ENCODE measurements at places on chromosomes 4 and X.

- no peak for DNase-seq
Observed at GRCh38 chrX:69079268-69079667, 86.0 kb downstream of the PJA1 start.

DNA sequence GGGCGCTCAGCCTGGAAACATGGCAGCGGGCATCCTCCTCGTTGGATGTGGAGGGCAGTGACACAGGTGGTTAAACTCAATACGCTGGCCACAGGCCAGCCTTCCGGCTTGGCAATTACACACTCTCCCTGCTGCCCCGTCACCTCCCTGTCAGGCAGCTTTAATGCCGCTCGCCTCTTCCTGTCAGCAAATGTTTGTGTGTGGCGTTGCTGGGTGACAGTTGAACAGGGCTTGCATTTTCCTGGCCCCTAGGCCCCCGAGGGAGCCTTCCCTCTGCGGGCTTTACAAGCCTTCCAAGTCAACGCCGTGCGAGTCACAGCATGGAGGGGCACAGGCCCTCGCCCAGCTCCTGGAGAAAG, 620.0 kb downstream of the BCOR start:
- no peak for DNase-seq

- no peak for DNase-seq
Observed at GRCh38 chr4:145183023-145183422, 2.6 kb upstream of the OTUD4 start.

DNA sequence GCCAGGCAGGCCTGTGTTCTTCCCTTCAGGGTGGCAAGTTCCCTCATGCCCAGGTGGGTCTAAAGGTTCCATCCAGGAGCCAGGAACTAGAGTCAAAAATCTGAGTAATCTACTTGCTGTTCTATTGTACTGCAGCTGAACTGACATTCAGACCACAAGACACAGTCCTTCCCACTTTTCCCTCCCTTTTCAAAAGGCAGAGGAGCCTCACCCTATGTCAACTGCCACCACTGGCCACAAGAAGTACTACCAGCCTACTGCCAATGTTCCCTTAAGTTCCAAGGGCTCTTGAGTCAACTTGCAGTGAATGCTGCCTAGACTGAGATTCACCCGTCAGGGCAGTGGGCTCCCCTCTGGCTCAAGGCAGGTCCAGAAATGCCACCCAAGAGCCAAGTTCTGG, 133.5 kb downstream of the FAM47B start:
- no peak for DNase-seq

GRCh38 chr4:21001490-21001889, 301.2 kb downstream of the PACRGL start:
- no peak for DNase-seq

DNA sequence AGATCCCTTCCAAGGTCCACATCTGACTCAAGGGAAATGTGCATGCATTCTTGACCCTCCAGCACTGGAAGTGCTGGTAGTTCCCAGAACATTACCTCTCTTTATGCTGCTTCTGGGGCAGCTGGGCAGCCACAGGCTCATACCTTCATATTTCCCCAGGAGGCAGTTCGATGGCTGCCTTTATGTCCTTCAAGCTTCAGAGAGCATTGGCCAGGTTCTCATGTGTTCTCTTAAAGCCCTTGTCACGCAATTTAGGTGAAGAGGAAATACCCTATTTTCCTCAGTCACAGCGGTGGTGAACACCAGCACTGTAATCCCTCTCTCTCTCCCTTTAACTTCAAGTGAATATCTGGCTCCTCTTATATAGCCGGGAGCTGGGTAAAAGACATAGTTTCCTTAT, 134.3 kb downstream of the MID1IP1 start:
- no peak for DNase-seq

- DNase-seq = no peak
Observed at GRCh38 chr4:8311101-8312068, 41.8 kb downstream of the HTRA3 start.

GRCh38 chr4:7384929-7385890, 49.5 kb downstream of the PSAPL1 start:
- no peak for DNase-seq

- DNase-seq = no peak
Observed at GRCh38 chr4:40418430-40419230, 83.5 kb downstream of the CHRNA9 start.

GRCh38 chrX:137033774-137034507, at the start of gene GPR101:
Gene GPR101, minus strand, starts transcription at chrX:137033995. Its CDS starts 2,321 bp downstream, at chrX:137031674.
- no peak for DNase-seq

- DNase-seq = no peak
Observed at GRCh38 chr4:37008199-37008598, 236.3 kb upstream of the NWD2 start.

- no peak for DNase-seq
Observed at GRCh38 chr4:153207567-153207966, 3.3 kb downstream of the TRIM2 start.

GRCh38 chr4:113825272-113825671, 63.7 kb upstream of the CAMK2D start:
- DNase-seq = no peak

- DNase-seq = peak; percentile 6
Observed at GRCh38 chrX:118974908-118975671, 672 bp downstream of the LONRF3 start.

DNA sequence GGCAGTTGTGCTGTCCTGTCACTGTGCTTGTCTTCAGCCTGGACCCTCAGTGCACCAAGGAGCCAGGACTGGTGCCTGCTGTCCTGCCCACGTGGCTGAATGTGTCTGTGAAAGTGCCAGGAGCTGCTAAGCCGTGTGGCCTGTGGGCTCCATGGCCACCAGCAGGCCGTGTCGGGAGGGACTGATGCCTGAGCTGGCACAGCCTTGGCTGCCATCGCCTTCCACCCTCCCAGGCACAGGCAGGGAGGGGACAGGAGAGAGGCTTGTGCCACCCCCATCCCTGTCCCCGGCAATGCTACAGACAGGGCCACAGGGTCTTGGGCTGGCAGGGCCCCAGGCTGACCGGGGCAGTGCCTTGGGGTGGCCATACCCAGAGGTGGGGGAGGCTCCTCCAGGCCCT, 24.8 kb downstream of the DOK7 start:
- no peak for DNase-seq

GRCh38 chrX:68894142-68894512, 65.3 kb downstream of the EFNB1 start:
- DNase-seq = no peak

DNA sequence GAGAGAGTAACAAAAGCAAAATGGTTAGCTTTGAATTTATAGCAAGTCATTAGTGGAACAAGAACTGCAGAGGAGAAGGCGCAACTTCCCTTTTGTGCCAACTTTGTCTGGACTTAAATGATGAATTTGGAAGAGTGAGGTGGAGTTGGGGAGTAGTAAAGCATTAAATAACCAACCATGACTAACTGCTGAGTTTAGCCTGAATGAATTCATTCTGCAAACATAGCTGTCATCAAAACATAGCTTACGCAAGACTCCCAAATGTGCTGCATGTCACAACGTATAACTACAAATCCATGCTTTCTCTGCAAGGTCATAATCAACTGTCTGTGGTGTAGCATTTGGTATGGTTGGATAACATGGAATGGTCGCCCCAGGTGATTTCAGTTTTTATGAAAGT, 75.9 kb upstream of the RPL34 start:
- DNase-seq = no peak

DNA sequence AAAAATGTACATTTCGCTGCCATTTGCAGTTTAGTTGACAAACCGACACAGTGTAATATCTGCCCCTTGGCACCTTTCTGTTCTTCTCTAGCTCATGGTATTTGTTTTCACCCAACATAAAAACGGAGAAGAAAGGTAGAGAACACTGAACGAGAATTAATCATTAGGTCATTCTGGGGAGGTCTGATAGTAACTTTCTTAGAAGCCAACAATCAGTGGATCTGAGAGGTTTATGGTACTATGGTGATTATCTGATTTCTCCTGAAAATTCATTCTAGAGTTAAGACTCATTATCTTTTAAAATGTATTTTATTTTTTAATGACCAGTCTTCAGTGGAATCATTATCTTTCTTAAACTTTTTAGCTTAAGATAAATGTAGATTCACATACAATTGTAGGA, 8.5 kb downstream of the RAPGEF2 start:
- DNase-seq = no peak

DNA sequence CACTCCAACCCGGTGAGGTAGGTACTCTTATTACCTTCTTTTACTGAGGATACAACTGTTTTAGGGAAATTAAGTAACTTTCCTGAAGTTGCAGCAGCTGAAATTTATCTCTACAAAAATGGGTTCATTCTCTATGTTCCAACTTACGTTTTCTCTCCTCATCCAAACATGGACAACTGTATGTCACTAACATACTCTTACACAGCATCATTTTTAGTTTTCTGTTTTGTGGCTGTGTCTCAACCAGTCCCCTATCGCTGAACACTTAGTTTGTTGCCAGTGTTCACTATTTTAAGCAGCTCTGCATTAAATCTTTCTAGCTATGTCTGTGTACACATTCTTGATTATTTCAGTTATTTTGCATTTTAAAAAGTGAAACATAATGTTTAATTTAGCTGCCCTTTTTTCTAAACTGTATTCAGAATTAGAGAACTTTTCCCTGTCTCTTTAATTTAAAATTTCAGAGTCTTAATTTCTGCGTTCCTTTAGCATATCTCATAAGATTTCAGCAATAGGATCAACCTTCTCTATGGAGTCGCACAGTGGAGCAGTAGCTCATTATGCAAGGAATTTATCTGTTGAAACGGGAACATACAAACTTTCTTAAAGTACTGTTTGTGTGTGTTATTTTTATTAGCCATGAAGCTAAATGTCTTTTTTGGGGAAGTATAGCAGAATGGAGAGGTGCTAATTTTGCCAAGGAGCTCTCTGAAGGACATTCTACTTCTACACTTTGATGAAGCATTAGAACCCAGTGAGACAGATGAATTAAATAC, 3.8 kb downstream of the SGMS2 start:
- no peak for DNase-seq

GRCh38 chr4:26884486-26884988, 23.9 kb downstream of the STIM2 start:
- no peak for DNase-seq

DNA sequence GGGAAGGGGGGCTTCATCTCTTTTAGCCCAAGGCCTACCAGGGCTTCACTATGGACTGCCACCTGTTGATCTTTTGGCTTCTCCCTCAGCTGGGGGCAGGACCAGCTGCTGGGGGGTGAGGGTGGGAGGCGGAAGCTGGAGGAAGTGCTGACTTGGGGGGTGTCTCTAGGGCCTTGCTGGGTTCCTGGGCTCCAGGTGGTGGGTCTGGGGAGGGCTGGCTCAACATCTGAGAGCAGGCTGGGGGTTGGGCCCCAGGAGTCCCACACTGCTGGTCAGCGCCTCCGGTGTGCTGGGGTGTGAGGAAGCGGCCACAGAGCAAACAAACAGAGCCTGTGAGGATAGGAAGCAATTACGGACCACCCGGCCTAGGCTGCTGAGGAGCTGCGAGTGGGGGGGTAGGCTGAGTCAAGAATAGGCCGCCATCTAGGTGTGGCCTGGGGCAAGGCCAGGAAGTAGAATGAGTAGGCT, 85.7 kb downstream of the EFNB1 start:
- DNase-seq = no peak

- no peak for DNase-seq
Observed at GRCh38 chrX:24982306-24982965, 33.3 kb downstream of the ARX start.

- DNase-seq = no peak
Observed at GRCh38 chr4:20684852-20685763, 15.2 kb upstream of the PACRGL start.

DNA sequence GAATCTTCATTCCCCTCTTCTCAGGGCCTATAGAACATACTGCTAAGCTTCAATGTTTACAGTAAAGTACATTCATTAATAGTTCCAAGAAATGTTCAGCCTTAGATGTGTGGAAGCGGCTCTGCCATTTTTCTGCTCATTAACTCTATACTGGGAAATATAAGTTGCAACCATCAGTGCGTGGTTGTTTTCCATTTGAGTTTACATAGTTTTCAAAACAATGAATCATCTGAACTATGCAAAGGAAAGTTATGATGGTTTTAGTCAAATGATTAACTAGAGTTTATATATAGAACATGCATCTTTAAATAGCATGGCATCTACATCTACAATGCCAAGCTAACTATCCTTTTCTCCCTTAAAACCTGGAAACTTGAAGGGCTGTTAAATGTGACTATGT, 29.6 kb downstream of the LEF1 start:
- no peak for DNase-seq

- DNase-seq = no peak
Observed at GRCh38 chr4:78622253-78622979, 70.8 kb downstream of the ANXA3 start.

GRCh38 chr4:3310301-3311094, 17.7 kb downstream of the RGS12 start:
- no peak for DNase-seq

DNA sequence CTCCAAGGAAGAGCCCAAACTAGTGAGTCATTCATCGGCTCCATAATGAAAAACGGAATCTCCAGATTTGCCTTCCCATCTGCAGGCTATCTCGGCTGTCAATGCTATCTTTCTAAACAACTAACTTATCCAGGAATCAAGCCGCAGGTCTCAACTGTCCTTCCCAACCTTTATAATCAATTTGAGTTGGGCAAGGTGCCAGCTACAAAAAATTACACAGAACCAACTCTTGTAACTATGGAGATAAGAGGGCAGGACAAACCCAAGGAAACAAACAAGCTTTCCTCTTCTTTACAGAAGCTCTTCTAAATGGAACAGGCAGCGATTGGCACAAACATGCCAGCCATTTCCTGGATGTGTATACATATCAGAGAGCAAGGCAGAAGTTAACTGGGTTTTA, 61.2 kb upstream of the RAI2 start:
- DNase-seq = no peak

- no peak for DNase-seq
Observed at GRCh38 chr4:24856586-24856985, 56.3 kb downstream of the CCDC149 start.

DNA sequence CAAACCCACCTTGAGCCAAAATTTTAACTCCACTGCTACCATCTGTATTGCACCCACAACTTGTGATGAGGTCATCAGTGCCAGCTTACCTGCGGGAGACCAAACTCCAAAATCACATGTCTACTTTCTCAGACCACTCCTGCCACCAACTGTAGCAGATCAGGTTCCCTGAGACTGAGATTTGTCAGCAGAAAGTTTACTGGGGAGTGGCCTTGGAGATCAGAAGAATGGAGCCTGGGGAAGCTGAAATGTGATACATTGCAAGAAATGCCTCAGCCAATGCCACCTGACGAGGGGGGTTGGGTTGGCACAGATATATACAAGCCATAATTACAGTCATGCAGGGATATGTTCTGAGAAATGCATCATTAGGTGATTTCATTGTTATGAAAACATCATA, 19.1 kb downstream of the HAUS3 start:
- no peak for DNase-seq

All from activated CD4-positive, CD25-positive, alpha-beta regulatory T cell treated with anti-CD3 and anti-CD28 coated beads, Interleukin-2, amount 50 U/mL, for 16 hours (primary cell).